COR-L47 (cell line): ENCODE measurements at places on chromosomes 12 and 14.
A peak's percentile ranks its signal among the peaks of the same experiment; 100 is the strongest.

DNA sequence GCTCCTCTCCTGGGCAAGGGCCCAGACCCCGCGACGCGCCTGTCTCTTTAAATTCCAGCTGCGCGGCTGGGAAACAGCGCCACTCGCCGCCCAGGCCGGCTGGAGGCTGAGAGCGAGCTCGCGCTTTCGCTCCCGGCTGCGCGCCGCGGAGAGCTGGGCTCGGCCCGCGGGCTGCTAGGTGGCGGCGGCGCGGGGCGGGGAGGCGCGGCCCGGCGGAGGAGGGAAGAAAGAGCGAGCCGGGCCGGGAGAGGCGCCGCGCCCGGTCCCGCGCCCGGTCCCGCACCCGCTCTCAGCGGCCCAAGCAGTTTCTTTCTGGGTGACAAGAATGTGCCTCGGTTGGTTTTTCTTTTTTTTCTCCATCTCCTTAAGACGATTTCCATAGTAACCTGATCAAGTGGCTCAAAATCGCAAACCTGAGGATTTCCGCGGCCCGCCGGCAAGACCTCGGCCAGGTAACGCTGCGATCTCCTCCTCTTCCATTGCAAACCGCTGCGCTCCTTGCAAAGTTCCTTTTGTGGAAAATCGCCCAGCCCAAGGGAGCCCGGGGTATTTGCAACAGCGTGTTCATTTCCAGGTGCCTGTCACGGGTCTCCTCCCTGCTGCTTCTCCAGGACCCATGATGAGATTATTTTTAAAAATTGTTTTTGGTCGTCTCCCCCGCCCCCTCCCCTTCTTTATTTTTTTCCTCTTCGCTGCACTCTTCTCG lies 259.5 kb upstream of the E2F7 start:
- DNase-seq: peak; percentile 74

- DNase-seq: peak; percentile 17
Measured at GRCh38 chr12:6372403-6373003, 2.9 kb downstream of the SCNN1A start.

GRCh38 chr14:67564236-67564635 lies 31.1 kb downstream of the PLEKHH1 start:
- DNase-seq: no peak

DNA sequence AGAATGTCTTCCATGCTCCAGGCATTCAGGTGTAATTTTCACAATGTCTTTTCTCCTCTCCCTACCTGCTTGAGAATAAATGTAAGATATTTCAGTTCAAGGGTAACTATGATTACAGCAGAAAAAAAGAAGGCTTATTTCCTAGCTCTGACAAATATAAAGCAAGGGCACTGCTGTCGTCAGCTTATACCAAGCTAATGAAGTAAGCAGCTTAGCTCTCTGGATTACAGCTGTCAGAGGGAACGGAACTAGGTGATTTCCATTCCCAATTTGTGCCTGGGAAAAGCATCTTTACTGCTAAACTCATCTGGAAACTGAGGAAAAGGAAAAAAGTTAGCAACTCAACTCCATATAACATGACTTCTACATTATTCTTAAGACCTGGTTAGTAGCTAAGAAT lies 56.5 kb downstream of the ZFYVE26 start:
- DNase-seq: no peak

GRCh38 chr14:78947681-78948080 lies 777.5 kb downstream of the NRXN3 start:
- DNase-seq: no peak

GRCh38 chr14:89912667-89913211 lies 41.8 kb downstream of the EFCAB11 start:
- peak; percentile 37 for DNase-seq

DNA sequence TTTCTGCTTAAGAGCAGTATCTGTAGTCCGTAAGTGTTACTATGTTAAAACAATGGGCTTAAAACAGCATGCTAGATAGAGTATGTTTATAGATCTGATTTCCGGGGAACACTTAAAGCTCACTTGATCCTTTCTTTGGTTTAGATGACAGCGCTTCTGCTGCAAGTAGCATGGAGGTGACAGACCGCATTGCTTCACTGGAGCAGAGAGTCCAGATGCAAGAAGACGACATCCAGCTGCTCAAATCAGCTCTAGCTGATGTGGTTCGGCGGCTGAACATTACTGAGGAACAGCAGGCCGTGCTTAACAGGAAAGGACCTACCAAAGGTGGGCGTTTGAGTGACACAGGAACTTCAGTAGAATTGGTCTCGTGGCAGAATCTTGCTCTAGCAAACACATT lies 57.5 kb downstream of the EML1 start:
- no peak for DNase-seq

DNA sequence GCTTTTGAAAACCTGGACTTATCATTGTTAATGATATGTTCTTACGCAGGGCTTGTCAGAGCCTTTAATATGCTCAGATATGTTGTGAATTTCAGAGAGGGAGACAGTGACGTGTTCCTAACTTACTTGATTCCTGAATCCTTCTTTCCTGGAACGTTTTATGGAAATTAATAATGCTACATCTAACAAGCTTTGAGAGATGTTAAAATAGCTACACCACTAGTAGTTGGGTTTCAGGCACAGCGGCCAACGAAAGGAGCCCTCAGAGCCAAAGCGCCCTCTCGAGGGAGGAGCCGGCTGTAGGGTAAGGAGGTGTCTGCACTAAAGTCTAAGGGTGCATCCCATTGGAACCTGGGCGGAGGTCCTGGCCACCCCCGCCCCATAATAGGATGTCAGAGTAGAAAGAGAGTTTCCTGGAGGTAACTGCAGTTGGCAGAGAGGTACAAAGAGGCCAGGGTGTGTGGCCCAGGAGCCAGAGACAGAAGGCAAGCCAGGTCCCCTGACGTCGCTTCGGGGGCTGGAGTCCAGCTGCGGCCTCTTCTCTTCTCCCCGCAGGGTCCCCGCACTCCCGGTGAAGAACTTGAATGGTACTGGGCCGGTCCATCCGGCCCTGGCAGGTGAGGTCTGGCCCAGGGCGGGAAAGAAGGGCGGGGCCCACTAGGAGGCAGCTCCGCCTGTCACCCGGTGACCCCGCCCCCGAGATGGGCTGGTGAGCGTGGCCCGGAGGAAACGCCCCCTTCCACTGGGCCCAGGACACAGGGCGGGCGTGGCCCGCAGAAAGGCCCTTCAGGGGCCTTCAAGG lies 36.3 kb downstream of the DTX1 start:
- DNase-seq: no peak

DNA sequence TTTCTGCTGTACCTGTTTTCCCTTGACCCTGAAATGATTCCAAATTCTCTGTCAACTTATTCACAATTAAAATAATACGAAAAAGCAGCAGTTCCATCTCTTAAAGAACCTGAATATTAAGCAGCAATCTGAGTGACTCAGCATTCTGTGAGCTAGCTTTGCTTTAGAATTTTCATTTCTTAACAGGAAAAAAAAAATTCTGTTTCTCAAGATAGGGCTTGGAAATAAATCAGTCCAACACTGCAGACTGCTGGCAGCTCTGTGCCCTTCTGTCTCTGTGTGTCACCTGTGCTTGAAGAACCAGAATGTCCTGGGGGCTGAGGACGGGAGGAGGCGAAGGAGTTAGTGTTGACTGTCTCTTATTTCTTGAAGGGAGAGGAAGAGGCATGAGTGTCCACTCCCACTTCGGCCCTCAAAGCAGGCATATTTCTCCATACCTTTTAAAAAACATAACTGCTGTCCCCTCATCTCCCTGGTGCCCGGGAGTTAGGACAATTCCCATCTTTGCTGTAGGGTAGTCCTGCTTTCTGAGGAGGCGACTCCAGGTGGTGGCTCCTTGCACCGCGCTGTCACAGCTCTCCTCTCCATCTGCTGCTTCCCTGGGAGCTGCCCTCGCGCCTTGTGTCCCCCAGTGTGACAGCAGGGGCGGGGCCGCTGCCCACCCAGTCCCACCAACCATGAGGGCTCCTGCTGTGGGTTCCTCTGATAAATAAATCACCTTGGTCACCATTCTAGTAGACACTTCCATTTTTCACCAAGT lies 203.1 kb downstream of the CALM1 start:
- DNase-seq: peak; percentile 17

DNA sequence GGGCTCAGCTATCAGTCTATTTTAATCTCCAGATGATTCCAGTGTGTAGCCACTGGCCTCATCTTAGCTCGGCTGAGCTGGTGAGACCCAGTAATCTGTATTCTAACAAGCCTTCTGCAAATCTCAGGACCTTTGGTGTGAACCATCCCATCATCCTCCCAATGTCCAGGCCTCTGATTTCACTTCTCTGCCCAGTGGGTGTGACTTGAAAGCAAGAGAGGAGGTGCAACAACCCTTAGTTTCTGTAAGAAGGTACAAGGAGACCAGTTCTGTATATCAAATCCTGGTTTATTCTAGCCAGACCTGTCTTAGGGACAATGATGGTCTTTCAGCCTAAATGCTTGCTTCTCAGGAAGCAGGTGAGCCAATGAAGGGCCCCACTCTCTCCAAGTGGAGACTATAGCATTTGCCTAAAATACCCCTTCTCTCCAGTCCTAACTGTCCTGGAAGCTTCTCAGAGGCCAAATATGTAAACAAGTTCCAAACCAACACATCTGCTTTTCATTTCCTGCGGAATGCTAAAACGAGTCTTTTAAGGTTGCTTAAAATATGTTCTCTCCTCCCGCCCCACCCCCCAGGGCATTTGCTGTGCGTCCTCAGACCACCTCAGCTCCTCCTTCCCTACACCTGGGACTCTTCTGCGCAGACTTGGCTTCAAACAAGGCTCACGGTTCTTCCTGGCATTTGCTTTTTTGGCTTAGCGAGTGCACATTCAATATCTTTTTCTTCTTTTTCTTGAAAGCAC lies 78.4 kb upstream of the FUT8 start:
- DNase-seq: no peak

DNA sequence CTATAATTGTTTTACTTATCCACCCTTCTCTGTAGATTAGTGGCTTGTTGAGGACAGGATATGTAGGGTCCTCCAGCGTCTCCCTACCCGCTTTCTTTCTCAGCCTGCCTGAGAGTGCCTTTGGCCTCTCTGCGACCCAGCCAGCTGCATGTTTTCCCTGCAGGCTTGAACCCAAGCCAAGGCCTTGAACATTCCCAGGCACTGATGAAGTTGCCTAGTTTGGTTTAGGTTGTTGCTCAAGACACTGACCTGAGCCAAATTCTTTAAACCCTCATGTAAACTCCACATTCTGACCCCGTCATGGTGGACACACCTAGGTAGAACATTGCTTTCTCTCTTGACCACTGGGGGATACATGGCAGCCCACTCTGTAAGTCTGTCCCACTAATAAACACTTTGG lies 33.4 kb upstream of the TXNRD1 start:
- no peak for DNase-seq

- DNase-seq: peak; percentile 83
Measured at GRCh38 chr12:131894313-131894860, at the start of gene ULK1. Gene ULK1, plus strand, starts transcription at chr12:131894622. Its CDS starts 380 bp downstream, at chr12:131895002.

- DNase-seq: no peak
Measured at GRCh38 chr14:59116984-59117415, 71.5 kb upstream of the DAAM1 start.

- no peak for DNase-seq
Measured at GRCh38 chr14:92556863-92557543, 43.4 kb downstream of the RIN3 start.

DNA sequence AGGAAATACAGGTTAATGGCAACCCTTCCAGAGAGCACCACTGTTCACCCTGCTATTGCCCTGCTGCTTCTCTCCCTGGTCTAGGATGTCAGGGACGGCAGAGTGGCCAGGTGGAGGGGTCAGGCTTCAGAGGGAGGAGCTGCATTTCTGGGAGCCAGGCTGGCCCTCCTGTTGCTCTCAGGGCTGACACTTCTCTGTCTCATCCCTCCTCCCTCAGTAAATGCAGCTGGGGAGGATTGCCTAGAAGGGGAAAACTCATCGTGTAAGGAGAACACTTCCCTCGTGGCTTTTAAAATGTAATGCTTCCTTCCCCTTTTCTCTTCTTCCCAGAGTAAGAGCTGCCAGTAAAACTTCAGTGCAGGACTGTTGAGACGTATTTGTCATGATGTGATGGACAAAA lies 20.8 kb downstream of the SUSD6 start:
- DNase-seq: no peak

GRCh38 chr12:29299633-29300032 lies 81.3 kb downstream of the ERGIC2 start:
- DNase-seq: no peak

DNA sequence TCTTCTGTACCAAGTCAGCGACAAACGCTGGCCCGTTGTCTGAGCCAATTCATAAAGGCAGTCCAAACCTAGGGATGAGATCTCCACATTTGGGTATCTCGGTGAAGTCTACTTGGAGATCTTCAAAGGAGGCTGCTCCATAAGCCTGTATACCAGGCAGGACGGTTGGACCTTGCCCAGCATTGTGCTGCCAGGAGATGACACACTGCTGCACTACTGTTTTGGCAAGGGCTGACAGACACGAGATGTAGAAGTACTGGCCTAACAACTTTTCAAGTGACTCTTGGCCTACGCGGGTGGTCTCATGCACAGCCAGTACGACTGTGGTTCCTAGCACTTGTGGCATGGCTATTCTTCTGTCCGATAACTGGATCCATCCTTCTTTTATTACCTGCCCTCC lies 135.3 kb downstream of the SLC38A6 start:
- no peak for DNase-seq

DNA sequence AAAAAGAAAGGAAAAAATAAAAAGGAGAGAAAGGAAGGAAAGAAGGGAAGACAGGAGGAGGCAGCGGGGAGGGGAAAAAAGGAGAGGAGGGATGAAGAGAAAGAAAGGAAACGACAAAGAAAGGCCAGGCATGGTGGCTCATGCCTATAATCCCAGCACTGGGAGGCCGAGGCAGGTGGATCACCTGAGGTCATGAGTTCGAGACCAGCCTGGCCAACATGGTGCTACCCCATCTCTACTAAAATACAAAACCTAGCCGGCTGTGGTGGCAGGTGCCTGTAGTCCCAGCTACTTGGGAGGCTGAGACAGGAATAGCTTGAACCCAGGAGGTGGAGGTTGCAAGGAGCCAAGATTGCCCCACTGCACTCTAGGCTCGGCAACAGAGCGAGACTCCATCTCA lies 18.4 kb downstream of the ATXN2 start:
- DNase-seq: no peak

- DNase-seq: no peak
Measured at GRCh38 chr12:62643486-62643885, 176.9 kb downstream of the MON2 start.

- no peak for DNase-seq
Measured at GRCh38 chr14:33811721-33812120, 139.2 kb downstream of the EGLN3 start.

GRCh38 chr12:52256584-52256935 lies 17.9 kb upstream of the KRT86 start:
- no peak for DNase-seq

- DNase-seq: peak; percentile 82
Measured at GRCh38 chr12:6946033-6946919, 2.5 kb downstream of the C12orf57 start.

GRCh38 chr12:4323396-4323795 lies 2.4 kb downstream of the TIGAR start:
- no peak for DNase-seq
